T-helper 1 cell (primary cell): ENCODE measurements at places on chromosomes 16 and 17.

DNA sequence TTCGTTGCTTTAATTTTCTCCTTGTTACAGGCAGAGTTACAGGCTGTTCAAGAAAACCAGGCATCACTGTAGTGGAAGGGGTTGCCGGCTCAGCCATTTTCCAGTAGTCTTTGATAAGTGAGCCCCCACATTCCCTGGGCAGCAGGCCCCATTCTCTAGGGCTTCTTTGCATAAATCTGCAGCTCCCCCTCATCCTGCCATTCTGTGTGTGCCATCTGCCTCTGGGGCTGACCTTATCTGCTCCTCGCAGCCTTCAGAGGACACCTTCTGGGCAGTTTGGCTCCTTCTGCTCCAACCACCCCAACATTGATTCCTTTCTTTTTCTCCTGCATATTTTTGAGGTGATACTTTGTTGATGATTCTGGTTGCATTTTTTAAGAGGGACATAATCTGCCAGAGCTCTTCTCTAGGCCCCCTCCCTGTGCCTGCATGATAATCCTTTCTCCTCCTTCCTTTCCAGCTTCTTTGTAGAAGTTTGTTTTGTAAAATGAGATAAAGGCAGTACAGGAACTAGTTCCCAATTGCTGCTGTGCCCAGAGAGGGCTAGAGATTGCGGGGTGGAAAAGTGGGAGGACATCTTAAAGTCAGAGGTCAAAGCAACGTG, 17.1 kb downstream of the RND2 start:
- no peak for DNase-seq

DNA sequence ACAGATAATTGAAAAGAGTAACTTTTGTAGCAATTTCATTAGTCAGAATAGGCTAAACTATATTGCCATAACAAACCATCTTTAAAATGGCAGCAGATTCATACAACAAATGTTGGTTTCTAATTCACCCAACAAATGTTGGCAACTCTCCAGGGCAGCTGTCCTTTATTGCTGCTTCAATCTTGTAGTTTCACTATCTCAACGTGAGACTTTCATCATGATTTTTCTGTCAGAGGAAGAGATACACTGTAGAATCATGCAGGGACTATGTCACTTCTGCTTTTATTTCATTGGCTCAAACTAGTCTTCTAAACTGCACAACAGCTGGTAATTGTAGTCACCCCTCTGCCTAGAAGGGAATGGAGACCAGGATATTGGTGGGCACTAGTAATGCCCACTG, 174.2 kb downstream of the TANC2 start:
- DNase-seq, result peak; percentile 18

DNA sequence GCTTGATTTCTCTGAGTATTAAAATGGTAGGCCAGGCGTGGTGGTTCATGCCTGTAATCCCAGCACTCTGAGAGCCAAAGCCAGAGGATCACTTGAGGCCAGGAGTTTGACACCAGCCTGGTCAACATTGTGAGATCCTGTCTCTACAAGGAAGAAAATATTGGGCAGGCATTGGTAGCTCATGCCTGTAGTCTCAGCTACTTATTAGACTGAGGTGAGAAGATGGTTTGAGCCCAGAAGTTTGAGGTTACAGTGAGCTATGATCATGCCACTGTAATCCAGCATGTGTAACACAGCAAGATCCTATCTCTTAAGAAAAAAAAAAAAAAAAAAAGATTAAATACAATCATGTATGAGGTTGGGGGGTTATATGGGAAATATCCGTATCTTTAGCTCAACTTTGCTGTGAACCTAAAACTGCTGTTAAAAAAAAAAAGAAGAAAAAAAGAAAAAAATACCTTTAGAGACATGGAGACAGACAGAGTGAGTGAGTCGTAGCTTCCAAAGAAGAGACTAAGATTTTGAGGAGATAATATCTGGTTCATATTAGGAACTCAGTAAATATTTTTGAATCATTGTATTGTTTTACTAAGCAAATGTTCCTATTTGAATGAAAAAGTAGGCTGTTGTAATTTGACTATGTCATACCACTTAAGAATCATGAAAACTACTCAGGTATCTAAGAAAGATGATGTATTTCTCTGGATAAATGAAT, 325.7 kb upstream of the TBX2 start:
- no peak for DNase-seq

GRCh38 chr17:43995150-43995471, 9.3 kb upstream of the NAGS start:
- DNase-seq, result no peak

GRCh38 chr17:48754500-48755261, 26.1 kb upstream of the HOXB13 start:
- DNase-seq, result no peak
